ENCODE measurements at places on chromosomes 5 and 9.
A peak's percentile ranks its signal among the peaks of the same experiment; 100 is the strongest.

DNA sequence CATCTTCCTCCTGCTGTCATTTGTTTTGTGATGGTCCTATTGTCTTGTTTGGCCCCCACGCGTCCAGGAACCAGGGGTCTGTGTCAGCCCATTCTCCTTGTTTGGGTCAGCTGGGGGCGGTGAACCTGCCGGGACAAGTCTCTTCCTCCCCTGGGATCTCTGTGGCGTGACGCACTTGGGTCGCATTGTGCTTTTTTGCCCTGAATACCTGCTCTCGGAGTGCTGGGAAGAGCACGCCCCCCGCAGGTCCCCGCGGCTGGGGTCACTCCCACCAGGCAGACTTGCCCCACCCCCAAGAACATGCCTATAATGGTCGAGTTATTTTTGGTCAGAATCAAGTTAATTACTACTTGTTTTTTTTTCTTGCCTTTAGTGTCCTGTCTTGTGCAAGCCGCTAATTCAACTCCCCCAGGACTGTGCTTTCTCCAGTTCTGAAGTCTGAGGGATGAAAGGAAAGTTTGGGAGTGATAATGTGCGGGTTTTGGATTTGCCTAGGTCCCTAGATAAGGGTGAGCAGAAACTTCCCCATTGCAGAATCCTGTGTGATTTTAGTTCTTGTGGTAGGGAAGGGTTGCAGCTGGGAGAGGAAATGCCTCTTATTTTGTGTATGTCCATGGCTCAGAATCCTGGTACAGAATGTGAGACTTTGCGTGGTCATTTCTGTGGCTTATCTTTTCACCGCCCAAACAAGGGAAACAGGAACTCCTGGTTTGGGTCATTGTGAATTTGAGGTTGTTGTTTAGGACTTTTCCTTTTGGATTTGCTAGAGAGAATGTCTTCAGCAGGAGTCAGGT is 789 bp downstream of the ACER2 start:
- peak; percentile 53 for DNase-seq

DNA sequence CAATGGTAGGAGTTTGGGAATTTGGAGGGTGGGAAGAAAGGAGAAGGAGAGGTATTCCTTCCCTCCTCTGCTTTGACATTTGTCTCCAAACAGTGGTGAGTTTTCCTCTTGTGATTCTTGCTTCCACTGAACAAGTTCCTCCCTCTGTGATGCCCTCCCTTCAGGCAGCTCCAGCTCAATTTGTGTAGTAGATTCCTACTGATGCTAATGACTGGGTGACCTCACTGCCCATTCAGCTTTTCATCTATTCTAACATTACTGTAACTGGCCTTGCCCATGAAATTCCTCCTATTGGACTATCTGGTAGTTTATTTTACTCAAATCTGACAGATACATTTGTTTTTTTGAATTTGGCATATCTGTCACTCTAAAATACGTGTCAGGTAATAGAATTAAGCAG is 121.4 kb downstream of the NFIB start:
- no peak for DNase-seq

DNA sequence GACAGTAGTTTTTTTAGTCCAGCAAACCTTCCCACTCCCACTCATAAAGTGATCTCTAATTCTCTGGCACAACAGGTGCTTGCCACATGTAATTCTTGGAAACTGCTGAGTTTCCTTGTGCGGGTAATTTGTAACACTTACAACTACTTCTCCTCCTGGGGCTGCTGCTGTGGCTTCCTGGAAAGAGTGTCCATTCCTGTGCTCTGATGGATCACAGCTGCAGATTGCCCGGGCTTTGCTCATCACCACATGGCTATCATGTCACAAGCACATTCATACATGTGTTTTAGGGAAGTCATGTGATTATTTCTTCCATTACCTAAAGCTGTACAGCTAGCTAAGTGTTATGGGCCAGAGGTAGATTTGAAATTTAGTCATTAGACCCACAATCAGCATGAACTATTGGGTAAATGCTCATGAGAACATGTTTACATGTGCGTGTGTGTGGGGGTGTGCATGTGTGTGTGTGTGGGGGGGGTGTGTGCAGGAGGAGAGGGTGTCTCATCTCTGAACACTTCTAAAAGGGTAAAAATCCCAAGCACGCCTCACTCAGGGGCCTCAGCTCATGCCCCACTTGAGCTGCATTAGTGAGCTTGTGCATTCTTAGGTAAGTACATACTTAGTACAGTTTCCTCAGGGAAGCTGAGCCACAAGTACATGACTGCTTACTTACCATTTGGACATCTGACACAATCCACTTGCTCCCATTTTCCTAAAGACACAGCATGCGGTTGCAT is 118.1 kb upstream of the CCDC112 start:
- DNase-seq = peak; percentile 47

- DNase-seq = no peak
Observed at GRCh38 chr9:84807870-84808390, 138.4 kb downstream of the NTRK2 start.

- DNase-seq = no peak
Observed at GRCh38 chr5:125450771-125451170, 704.3 kb upstream of the ZNF608 start.

- no peak for DNase-seq
Observed at GRCh38 chr5:127085371-127085770, 12.1 kb upstream of the C5orf63 start.

- DNase-seq = no peak
Observed at GRCh38 chr9:100521282-100521681, 48.3 kb downstream of the TMEFF1 start.

- no peak for DNase-seq
Observed at GRCh38 chr5:55454282-55454681, 80.5 kb downstream of the PLPP1 start.

- DNase-seq = no peak
Observed at GRCh38 chr9:18163146-18163545, 310.8 kb upstream of the ADAMTSL1 start.

DNA sequence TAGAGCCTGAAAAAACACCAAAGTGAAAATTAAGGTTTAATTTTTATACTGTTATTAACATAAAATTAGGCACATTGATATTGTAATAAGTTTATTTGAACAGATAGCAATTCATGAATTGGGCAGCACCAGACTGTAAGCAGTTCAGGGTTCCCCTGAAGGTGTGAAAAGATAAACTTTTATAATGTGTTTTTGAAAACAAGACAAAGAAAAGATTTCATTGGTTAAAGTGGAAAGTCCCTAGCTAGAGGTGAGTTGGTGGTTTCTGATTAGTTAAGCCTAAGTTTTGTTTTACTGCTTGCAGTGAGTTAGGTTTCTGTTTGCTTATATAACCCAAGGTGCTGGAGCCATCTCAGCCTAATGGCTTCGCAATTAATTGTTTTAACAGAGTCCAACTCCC is 96.5 kb upstream of the RPS23 start:
- DNase-seq = no peak

GRCh38 chr5:75985077-75985476 is 98.1 kb upstream of the SV2C start:
- no peak for DNase-seq

DNA sequence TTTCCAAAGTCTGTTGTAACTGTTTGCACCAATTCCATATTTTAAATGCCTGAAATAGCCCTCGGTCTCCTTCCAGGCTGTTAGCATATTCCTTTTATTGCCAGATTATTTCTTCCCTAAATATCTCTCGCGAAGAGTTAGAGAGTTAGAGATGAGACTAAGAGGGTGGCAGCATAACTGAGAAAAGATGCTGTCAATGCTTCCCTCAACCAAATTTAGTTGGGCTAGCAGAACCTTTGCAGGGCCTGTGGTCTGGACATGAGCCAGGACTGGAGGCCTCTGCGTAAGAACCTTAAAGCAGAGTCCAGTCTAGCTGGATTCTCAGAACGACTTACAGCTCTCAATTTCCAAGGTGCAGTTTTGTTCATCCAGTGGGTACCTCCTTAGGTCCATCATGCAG is 135.9 kb downstream of the GABRB2 start:
- DNase-seq = no peak

DNA sequence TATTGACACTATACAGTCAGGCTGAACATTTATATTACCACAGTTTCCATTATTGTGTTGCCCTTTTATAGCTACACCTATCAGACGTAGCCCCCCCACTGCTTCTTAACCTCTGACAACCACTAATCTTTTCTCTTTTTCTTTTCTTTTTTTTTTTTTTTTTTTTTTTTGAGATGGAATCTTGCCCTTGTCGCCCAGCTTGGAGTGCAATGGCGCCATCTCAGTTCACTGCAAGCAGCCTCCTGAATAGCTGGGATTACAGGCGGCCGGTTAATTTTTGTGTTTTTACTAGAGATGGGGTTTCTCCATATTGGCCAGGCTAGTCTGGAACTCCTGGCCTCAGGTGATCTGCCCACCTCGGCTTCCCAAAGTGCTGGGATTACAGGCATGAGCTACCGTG is 75.4 kb downstream of the UHRF2 start:
- no peak for DNase-seq

DNA sequence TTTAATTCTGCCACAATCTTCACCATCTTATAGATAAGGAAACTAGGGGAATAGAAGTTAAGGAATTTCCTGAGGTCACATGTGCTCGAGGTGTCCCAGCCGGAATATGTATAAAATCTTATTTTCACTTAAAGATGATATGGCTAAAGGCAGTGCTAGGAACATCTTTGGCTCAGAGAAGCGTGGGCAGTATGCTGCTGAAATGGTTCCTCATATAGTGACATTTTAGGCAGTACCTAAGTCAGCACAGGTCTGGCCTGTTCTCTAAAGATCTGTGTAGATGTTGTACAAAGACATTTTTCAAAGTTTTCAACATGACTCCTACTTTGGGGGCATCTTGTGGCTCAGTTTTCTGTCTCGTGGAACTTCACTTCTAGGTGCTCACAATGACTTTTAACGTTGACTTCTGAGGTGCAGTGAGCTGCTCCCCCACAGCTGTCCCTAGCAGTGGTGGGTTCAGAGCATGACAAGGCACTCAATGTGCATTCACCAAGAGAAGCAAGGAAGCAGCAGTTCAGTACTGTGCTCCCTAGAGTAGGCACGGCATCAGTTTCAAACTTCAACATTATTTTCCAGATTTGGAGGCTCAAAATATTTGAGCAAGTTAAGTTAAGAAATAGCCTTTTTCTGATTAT is 40.3 kb downstream of the TNFAIP8 start:
- DNase-seq = no peak

DNA sequence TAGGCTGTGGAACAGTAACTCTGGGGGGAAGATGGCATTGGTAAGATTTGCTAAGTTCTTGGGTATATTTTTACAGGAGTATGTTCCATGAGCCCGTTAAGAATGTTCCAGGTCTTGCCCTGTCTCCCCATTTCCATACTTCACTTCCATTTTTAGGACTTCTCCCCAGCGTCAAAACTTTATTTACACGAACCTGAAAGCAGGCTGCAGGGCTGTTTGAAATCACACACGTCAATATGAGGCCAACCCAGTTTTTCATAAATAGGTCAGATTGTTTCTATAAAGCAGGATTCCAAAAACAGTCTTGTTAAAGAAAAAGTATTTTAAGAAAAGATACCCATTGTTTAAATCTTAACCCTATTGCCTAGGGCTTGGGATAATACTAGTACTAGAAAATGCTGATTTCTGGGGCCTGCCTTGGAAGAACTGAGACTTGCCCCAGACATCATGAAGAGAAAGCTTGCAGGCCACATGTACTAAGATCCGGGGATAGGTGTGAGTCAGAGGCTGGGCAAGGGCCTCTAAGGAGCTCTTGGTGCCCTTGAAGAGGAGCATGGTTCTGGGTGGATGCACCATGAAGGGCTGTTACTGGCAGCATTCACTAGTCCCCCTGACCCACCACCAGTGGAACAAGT is 24.2 kb downstream of the TRIO start:
- DNase-seq = no peak

- DNase-seq = no peak
Observed at GRCh38 chr5:68251386-68251785, 35.8 kb downstream of the PIK3R1 start.

DNA sequence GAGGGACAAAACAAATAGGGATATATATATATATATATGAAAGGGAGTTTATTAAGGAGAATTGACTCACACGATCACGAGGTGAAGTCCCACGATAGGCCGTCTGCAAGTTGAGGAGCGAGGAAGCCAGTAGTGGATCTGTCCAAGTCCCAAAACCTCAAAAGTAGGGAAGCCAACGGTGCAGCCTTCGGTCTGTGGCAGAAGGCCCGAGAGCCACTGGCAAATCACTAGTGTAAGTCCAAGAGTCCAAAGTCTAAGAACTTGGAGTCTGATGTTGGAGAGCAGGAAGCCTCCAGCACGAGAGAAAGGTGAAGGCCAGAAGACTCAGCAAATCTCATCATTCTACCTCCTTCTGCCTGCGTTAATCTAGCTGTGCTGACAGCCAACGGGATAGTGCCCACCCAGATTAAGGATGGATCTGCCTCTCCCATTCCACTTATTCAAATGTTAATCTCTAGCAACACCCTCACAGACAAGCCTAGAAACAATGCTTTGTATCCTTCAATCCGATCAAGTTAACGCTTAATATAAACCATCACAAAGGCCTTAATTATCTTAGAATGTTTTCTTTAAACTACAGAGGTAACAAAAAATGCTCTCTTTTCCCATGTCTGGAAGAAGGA is 23.8 kb upstream of the DAB2 start:
- no peak for DNase-seq

- no peak for DNase-seq
Observed at GRCh38 chr9:73806876-73807275, 655.2 kb downstream of the ANXA1 start.

DNA sequence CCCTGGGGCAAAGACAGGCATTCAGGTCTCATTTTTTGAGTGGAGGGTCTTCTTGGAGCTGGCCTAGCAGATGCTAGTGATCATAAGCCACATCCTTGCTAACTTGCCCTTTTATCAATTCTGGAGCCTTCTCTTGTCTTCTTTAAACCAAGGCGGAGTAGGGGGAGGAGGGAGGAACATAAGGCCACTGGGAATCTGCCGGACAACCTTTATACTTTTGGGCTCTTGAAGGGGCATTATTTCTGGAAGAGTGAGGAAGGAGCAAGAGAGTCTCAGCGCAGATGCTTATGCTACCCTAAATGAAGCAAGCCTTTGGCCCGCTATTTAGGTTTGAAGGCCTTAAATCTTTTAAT is 2.0 kb downstream of the TMEFF1 start:
- no peak for DNase-seq

DNA sequence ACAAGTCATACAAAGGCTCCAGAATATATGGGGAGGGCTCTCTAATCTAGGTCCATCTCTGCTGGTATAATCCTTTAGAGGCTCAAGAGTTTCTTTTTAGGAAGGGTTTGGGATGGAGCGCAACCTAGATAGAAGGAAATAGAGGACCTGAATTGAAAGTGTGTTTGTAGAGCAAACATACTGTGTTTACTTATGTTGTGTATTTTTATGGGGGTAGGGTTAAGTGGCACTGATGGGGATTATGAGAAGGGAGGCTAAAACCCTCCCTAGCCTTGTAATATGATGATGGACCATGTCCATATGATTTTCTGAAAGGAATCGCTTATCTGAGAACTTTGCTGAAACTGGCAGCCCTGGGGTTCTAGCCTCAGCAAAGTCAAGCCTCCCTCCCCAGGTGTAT is 4.4 kb upstream of the ELL2 start:
- no peak for DNase-seq

DNA sequence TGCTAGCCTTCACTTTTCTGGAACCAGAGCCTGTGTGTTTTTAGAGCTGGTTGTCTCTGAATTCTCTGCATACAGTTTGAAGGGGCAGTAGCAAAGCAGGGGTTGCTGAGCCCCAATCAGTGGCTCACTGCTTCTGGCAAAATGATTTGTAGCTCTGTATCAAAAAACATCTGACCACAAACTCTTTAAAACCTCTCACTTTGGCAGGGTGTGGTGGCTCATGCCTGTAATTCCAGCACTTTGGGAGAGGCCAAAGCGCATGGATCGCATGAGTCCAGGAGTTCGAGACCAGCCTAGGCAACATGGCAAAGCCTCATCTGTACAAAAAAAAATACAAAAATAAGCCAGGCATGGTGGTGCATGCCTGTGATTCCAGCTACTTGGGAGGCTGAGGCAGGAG is 28.3 kb upstream of the APC start:
- no peak for DNase-seq

- no peak for DNase-seq
Observed at GRCh38 chr9:101579711-101580545, 14.8 kb downstream of the PPP3R2 start.
